ENCODE measurements at places on chromosomes 11 and 22.

GRCh38 chr11:47571895-47572294 lies 6.5 kb downstream of the PTPMT1 start:
- DNase-seq = no peak

GRCh38 chr11:124172101-124172500 lies 11.0 kb upstream of the OR10D3 start:
- no peak for DNase-seq

GRCh38 chr11:61870541-61871031 lies 20.8 kb downstream of the FADS3 start:
- no peak for DNase-seq

- DNase-seq = no peak
Observed at GRCh38 chr11:65363770-65364169, 9.2 kb downstream of the TIGD3 start.

GRCh38 chr11:85947431-85948272 lies 92.5 kb downstream of the CCDC83 start:
- DNase-seq = peak; percentile 20

DNA sequence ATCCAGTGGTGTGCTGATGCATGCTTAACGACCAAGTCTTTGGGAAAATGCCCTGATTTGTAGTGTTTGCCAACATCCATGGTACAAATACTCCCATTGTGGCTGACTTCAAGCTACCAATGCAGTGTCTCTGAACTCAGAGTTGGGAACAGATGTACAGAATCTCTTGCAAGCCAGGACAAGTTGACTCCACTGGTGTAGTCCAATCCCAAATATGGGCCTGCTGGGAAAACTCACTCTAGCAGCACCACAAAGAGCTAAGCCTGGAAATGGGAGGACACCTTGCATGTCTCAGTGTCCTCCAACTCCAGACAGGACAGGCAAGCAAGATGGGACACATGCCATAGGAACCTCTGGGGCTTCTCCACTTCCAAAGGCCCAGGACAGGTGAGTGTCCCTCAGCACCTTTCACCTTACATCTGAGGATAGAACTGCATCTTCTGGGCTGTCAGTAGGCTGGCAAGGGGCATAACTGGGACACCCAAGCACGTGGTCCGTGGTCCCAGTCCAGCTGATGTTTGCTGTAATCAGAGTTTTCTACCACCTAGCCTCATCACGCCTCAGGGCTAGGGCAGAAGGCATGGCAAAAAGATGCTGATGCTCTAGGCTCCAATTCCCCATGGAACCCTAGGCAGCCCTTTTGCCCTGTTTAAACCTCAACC lies 6.5 kb downstream of the LMO1 start:
- DNase-seq = no peak

DNA sequence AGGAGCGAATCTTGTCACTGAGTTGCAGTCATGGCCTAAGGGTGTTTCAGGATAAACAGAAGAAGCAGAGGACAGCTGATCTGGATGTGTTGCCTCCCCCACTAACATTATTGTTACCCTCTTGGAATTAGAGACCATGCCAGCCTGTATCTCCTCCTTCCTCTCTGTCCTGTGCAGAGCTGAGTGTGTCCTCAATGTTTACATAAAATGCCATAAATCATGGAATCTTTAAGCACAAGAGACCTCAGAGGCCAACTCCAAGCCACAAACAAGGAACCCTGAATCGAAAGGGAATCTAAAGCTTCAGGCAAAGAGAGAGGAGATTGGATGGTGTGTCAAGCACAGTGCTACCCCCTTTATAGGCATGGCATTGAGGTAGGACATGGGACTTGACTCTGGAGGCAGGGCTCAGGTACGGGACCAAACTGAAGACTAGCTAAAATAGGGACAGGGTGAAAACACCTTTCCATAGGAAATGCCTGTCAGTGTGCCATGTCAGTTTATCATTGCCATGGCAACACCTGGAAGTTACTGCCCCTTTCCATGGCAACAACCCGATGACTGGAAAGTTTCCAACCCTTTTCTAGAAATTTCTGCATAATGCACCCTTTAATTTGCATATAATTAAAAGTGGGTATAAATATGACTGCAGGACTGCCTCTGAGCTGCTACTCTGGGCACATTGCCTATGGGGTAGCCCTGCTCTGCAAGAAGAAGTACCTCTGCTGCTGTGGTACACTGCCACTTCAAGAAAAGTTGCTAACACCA lies 489.7 kb downstream of the MIAT start:
- no peak for DNase-seq

DNA sequence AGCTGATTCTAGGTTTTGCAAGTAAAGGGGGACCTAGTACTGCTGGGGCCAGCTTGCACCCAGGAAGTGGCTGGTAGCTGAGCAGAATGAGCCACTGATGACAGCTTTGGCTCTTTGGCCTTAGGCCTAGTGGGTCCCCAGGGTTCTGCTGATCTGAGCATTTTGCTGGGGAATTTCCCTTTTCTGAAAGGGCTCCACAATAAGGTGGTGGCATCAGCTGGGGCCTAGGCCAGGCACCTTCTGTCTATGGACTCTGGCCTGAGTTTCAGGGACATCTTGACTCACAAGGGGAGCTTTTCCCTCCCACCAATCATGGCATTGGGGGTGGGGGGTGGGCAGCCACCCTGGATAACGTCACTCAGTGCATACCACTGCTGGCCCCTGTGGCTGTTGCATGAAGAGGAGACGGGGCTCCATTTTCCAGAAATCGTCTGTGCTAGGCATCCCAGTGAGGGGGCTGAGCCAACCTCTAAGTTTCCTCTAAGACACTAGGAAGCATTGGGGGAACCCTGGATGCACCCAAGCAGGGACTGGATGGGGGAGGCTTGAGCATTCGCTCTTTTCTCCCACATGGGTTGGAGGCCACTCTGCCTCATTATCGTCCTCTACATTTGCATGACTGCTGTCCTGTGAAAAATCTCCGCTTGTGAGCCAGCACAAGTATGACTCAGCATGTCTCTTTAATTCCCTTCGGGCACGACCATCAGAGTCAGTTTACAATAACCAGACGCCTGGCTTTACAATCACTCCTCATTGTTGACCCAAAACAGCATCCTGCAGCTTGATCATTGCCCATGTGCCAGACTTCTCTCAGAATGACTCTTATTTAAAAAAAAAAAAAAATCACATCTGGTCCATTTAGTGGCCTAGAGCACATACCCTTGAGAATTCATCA lies 145.0 kb upstream of the THY1 start:
- DNase-seq = no peak

GRCh38 chr11:86918496-86918895 lies 36.7 kb downstream of the FZD4 start:
- DNase-seq = no peak

- DNase-seq = no peak
Observed at GRCh38 chr22:43241699-43242386, 54.9 kb upstream of the TTLL12 start.

Measured in activated CD4-positive, alpha-beta T cell treated with anti-CD3 and anti-CD28 coated beads, Interleukin-2, amount 50 U/mL, for 48 hours (primary cell).